ENCODE measurements at places on chromosomes 12 and 14. TPM values are rescaled to one million over a fixed set of nuclear protein-coding genes. Genes with fewer than 3 reads are reported as not detected.

GRCh38 chr14:49935526-49935925 lies 42.6 kb downstream of the ARF6 start:
- DNase-seq = no peak
- H3K4me3 ChIP-seq = no peak overlapping the region
- no peak overlapping the region for H3K27ac ChIP-seq
- H3K27me3 ChIP-seq = no peaks in the 10 kb centered on the region
- H3K4me1 ChIP-seq = peaks cover 19% of the 10 kb centered on the region

GRCh38 chr14:24982472-24983155 lies 67.3 kb downstream of the STXBP6 start:
- DNase-seq = no peak
- no peak overlapping the region for H3K27ac ChIP-seq
- no peak overlapping the region for H3K4me3 ChIP-seq
- no peaks in the 10 kb centered on the region for H3K36me3 ChIP-seq

TPPP2 gene
- not detected for total RNA-seq

DNA sequence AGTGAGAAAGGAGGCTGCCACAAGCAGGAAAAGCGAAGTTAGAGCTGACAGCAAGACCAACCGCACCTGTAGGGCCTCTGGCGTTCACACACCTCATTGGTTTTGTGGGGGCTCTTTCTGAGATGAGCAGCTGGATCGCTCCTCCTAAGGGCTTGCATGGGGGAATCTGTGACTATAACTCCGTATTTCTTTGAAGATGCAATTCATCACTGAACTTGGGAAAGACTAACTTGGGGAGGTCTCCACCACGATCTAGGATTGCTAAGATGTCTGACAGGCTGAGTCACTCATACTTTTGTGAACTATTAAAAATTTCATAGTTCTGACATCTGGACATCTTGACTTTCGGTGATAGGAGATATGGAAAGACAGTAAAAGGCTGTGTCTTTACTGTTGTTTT lies 173.6 kb downstream of the ETV6 start:
- H3K4me1 ChIP-seq = peaks cover 35% of the 10 kb centered on the region
- peak overlapping the region; percentile 84 for H3K27ac ChIP-seq
- DNase-seq = peak; percentile 32
- H3K36me3 ChIP-seq = no peaks in the 10 kb centered on the region
- H3K4me3 ChIP-seq = peak overlapping the region; percentile 45
